Left ventricle myocardium inferior (tissue), 1 donor: ENCODE measurements at places on chromosomes 1 and 21.

GRCh38 chr1:231748760-231749415 is 122.3 kb downstream of the DISC1 start:
- no peak for DNase-seq

- no peak for DNase-seq
Observed at GRCh38 chr1:5223206-5223605, 568.8 kb downstream of the AJAP1 start.

GRCh38 chr1:21077085-21077484 is 99.6 kb downstream of the EIF4G3 start:
- DNase-seq: no peak

GRCh38 chr1:246730839-246731238 is 6.6 kb downstream of the SCCPDH start:
- DNase-seq: no peak

- no peak for DNase-seq
Observed at GRCh38 chr1:94093996-94094395, 27.0 kb downstream of the ABCA4 start.

GRCh38 chr1:161367684-161368400 is at the start of gene CFAP126:
CFAP126 (minus strand) TSS chr1:161367876; CDS start chr1:161367868, 8 bp downstream.
- DNase-seq: peak; percentile 44

DNA sequence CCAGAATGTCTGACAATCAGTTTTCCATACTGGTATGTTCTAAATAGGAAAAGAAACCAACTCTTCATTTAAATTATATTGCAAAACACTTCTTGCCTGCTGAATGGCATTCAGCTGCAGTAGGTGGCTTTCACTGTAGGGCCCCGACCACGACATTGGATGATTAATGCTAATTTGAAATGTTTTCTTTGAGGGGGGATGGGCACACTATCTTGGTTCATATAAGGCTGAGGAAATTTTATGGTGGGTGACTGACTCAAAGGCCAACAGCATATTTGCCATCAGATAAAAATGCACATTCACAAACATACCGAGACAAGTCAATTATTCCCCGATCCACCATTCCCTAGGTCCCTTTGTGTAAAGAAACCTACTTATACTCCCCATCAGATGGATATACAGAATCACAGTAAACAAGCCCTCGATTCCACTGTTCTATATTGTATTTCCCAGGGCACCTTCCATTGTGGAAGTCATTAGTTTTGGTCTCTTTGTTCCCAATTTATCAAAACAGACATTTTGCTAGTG is 464.2 kb upstream of the DAB1 start:
- DNase-seq: no peak

GRCh38 chr1:86971778-86972177 is 57.3 kb downstream of the HS2ST1 start:
- no peak for DNase-seq

DNA sequence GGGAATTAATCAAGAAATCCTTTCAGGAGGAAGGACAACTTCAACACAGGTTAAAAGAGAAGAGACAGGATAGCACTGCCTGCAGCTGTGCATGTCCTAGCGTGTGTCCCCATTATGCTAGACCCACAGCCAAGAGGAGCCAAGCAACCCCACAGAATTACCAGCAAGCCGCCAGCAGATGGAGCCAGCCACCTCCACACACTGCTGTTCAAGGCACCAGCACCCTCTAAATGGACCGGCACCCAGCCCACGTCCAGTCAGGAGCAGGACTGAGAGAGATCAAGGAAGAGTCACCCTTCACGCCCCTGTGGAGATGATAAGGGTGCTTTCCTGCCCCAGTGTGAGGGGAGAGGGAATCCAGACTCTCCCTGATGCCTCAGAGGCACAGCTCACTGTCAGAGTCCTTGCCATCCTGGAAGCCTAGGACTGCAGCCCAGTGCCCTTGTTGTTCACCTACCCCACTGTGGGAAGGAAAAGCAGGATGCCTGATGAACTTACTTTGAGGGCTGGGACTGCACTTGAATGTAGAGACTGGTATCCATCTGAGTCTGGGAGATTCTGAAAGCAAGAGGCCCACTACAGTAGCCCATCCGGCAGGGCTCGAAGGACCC is 37.1 kb upstream of the CTTNBP2NL start:
- DNase-seq: peak; percentile 77

GRCh38 chr1:169090900-169091311 is 15.6 kb upstream of the ATP1B1 start:
- no peak for DNase-seq

- no peak for DNase-seq
Observed at GRCh38 chr1:190963321-190963720, 485.7 kb upstream of the BRINP3 start.

- DNase-seq: no peak
Observed at GRCh38 chr21:29260461-29260860, 38.3 kb upstream of the BACH1 start.

GRCh38 chr1:30171537-30172298 is 551.7 kb downstream of the MATN1 start:
- DNase-seq: no peak

GRCh38 chr1:20753589-20753988 is 21.1 kb upstream of the SH2D5 start:
- DNase-seq: no peak

- no peak for DNase-seq
Observed at GRCh38 chr1:237890416-237890815, 306 bp downstream of the ZP4 start.

DNA sequence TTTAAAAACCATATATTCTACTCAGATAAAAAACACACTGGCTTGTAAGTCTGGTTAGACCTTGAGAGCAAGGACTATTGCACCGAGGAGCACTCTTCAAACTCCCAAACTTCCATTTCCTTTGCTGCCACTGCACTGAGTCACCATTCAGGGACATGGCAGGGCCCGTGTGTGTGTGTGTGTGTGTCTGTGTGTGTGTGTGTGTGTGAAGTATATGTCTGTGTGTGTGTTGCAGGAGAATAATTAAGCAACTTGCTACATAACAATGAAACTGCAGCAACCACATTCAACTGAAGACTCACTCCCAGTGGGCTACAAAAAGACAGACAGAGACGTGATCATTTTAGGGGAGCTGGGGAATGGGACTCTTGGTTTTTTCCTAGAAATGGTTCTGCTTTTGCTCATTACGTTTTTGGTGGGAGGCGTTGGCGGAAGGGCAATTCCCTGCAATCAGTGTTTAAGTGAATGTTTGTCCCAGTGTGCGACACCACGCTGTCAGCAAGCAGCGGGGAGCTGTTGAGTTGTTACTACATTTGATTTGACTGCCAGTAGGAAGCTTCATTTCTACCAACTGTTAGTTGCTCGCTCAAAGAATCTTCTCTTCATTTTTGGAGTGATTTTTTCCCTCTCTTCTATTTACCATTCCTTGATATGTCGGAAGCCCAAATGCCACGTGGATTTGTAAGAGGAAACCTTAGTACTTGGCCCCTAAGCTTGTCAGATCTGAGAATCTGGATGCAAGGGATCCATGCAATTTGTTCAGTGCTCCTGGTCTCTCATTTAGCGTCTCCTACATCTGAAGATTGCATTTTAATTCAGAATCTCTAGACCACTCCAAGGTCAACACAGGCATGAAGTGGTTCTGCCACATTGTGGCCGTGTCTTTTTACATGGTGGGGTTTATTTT is 36.1 kb downstream of the ESRRG start:
- no peak for DNase-seq

- no peak for DNase-seq
Observed at GRCh38 chr1:87202922-87203655, 125.6 kb upstream of the LMO4 start.

GRCh38 chr1:50329332-50329932 is 93.8 kb downstream of the DMRTA2 start:
- no peak for DNase-seq

DNA sequence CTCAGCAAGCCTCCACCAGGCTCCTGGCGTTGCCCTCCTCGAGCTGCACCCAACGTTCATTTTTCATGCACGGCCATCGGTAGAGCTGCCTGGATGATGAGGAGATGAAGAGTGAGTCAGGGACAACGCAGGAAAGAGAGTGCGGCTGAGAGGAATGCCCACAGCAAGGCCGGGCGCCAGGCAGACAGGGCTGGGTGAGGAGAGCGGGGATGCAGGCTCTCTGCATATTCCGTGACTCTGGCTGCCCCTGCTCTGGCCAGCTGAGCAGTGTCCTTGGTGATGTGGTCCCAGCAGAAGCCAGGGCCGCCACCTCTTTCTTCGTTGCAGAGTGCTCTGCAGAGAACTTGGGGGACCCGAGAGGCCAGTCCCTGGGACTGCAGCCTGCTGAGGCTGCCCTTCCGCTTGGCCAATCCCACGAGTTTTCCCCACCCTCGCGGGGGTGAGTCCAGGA is 10.8 kb downstream of the UMODL1 start:
- DNase-seq: no peak

DNA sequence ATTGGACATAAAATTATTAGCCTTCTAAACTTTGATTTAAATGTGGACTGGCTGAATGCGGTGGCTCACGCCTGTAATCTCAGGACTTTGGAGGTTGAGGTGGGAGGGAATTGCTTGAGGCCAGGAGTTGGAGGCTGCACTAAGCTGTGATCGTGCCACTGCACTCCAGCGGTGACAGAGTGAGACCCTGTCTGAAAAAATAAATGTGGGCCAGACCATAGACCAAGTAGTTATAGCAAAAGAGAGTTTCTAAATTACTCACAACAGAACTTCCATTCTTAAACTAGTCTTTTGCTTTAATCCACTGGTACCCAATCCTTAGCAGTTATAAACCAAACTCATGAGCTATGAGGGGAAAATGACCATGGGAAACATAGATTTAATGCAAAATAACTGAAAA is 35.2 kb downstream of the RAP1A start:
- DNase-seq: no peak

DNA sequence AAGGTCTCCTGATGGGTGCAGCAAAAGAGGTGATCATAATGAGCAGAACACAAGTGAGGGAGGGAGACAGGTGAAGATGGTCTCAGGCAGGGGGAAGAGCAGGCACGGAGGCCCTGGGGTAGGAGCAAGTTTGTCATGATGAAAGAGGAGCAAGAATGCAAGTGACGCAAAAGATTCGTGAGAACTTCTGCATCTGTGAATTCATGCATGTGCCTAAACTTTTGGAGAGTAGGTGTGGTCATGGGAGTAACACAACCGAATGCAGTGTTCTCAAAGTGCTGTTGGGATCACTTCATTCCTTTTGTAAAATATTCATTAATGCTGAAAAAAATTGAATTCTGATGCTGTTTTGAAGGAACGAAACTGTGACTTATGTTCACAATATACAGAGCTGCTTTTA is 47.3 kb upstream of the ZP4 start:
- DNase-seq: no peak
